ENCODE measurements at places on chromosomes 2 and 18.
A peak's percentile ranks its signal among the peaks of the same experiment; 100 is the strongest.

- peak; percentile 81 for DNase-seq
Measured at GRCh38 chr2:223976635-223977226, 19.5 kb downstream of the MRPL44 start.

- DNase-seq, result no peak
Measured at GRCh38 chr2:20955277-20956026, 88.4 kb downstream of the APOB start.

DNA sequence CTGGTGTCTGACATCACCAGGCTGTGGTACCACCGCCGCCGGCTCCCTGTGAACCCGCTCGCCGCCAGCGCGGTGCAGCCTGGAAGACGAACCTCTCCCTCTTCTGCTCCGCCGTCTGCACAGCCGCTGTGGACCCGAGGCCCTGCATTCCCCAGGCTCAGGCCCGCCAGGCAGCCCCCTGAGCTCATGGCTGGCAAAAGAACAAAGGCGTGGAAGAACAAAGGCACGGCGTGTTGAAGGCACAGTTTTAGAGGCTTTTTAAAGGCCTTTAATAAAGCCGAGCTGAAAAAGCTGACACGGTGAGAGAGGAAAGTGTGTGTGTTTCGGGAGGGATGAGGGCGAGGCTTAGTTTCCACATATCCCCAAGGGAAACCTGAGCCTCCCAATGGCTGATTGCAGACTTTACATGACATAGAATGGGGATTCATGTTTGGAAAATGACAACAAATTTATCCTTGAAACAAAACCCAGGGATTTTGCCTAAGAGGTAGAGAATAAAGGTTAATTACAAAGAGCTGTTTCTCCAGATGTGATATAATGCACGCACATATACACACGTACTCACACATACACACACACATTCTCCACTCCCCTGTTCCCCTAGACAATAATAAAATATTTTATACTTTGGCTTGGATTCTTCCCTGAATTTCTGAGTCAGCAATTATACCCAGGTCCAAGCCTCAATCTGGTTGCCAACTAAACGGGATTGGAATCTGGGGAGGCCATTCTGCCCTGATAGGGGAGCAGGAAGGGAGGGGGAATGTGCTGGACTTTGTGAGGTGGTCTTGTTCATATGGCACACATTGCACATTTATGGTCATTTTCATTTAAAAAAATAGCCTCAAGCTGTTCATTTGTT lies 39.7 kb downstream of the RFX8 start:
- DNase-seq, result peak; percentile 77

DNA sequence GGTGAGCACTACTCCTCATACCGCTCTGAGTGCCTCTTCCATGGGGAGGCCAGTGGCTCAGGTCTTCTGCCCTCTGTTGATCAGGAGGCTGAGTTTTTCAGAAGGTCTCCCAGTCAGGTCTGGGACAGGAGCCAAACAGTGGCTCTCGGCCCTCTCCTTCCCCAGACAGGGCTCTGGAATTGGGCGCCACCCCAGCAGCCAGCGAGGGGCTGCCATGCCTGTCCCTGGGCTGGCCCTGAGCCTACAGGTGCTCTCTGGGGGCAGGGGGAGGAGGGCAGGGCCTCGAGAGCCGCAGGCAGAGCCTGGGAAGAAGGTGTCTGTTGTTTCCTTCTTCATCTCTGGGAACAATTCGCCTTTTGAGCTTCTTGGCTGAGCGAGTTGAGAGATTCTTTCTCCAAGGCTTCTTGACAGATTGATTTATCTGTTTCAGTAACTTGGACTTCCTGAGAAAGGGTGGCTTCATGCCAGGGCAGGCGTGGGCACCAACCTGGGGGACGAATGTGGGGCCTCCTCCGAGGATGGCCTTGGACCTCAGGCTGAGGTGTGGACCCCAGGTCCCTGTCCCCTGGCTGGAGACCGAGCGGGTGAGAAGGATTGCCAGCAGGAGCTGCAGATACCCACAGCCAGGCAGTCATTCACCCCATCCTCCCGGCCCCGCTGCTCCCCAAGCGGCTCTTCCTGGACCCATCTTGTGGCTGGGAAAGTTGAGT lies 64.7 kb upstream of the GLI2 start:
- no peak for DNase-seq

GRCh38 chr2:30366199-30366691 lies 80.8 kb upstream of the LCLAT1 start:
- DNase-seq, result peak; percentile 35

DNA sequence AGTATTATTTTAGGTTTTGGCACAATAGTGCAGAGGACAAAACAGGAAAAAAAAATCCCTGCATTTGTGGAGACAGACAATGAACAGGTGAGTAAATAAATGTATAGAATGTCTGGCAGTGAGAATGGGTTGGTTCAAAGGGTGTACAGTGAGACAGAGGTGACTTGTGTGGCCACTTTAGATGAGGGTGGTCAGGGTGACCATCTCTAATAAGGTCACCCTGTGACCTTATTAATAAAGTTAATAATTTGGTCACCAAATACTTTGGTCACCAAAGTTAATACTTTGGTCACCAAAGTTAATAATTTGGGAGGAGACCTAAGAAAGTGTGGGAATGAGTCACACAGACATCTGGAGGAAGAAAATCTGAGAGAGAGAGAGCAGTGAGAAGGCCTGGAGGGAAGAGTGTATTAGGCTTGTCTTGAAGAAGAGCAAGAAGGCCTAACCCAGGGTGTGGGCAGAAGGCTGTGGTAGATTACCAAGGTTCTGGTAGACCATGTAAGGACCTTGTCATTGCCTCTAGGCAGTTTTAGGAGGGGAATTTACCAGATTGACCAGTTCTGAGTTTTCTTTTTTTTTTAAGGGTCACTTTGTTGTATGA lies 1368.4 kb upstream of the CELF4 start:
- no peak for DNase-seq

DNA sequence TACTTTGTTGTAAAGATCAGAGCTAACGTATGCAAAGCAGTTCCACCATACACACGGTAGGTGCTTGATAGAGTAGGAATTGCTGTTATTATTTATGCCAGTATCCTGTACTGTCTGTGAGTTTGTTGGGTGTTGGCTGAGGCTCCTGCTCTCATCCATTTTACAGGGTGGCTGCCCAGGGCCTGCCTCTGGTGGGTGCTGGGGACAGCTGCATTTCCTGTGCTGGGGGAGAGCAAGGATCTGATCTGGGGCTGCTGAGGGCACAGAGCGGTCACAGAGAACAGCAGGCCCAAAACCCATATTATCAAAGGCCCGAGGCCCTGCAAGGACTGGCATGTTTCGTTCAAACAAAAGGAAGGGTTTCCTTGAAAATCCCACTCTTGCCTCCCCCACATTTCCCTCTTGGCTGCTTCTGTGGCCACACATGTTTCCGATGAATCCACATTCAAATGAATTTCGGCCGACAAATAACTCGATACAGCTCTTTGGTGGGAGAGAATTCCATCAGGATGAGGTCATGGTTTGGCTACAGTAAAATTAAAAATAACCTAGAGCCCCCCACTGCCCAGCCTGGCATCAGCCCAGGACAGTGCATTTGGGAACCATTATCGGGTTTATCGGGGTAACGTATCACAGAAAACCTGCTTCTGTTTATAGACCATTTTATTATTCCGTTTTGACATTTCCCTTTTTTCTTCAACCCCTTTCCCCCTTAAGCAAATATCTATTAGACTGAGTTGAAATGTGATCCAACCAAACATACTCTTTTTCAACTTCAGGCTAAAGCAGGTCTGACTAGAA lies 143.4 kb downstream of the CYRIA start:
- no peak for DNase-seq

DNA sequence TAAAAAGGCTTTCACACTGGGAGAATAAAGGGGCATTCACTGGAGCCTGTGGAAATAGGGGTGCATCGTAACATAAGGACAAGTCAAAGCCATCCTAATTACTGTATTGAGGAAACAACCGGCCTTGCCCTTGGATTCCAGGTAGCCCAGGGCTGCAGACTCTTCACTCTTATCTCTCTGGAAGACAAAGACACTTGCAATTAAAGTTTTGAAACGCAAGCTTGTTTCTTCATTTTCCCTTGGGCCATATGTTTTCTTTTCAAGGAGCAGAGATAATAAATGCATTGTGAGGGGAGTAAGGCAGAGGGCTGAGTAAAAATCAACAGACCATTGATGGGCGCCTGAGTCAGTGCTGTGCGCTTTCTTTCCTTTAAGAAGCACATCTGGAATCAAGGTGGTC lies 11.5 kb downstream of the TNFRSF11A start:
- DNase-seq, result no peak

DNA sequence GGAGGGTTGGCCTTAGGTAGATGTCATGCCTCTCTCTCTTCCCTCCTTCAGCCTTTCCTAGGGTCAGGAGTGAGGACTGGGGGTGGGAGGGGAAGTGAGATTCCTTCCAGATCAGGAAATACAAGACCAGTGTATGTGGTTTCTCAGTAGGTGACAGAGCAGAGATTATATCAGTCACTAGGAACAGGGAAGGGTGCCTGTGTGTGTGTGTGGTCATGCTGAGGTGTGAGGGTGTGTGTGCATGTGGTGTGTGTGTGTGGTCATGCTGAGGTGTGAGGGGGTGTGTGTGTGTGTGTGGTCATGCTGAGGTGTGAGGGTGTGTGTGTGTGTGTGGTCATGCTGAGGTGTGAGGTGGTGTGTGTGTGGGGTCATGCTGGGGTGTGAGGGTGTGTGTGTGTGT lies 259.8 kb downstream of the LOXHD1 start:
- no peak for DNase-seq

- DNase-seq, result no peak
Measured at GRCh38 chr2:102558463-102558862, 60.9 kb upstream of the SLC9A2 start.

GRCh38 chr2:140714586-140714985 lies 1416.2 kb downstream of the LRP1B start:
- no peak for DNase-seq

GRCh38 chr2:120703330-120703994 lies 32.2 kb upstream of the GLI2 start:
- DNase-seq, result peak; percentile 94

DNA sequence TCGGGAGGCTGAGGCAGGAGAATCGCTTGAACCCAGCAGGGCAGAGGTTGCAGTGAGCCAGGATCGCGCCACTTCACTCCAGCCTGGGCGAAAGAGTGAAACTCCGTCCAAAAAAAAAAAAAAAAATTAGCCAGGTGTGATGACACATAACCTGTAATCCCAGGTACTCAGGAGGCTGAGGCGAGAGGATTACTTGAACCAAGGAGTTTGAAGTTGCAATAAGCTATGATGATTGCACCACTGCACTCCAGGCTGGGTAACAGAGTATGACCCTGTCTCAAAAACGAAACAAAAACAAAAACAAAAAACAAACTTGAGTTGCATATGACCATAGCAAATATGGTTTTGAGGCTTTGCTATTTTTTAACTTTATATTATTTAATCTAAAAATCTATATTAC lies 25.8 kb downstream of the SANBR start:
- no peak for DNase-seq

DNA sequence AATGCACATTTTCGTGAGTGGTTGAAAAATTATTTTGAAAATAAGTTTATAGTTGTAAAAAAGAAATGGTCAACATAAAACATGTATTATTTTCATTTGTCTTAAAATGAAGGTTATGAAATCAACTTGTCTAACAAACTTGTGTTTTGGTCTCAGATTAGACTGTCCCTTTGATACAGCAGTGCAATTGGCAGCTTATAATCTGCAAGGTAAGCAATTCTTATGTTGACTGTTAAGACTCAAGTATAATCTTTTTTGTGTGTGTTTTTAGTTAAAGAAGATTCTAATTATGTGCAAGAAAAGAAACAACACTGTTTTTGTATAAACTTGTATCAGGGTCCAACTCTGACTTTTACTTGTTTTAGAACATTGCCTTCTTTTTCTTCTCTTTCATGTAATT lies 62.7 kb downstream of the EPB41L5 start:
- no peak for DNase-seq

- DNase-seq, result peak; percentile 59
Measured at GRCh38 chr2:190804182-190804795, 76.3 kb upstream of the GLS start.

DNA sequence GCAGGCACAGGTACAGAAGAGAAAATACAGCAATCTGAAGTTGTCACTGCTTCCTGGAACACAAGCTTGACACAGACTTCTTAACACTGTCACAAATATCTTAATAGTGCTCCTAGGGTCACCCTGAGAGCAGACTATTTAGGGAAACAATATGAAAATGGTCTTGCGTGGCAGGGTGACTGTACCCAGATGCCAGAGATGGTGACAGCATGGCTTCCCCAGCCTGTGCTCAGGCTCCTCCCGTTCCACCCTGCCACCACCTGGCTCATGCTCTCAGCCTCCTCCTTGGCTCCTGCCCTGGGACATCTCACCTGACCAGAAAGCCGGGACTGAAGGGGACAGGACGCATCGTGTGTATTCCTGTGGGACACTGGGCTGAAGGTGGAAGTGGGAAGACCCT lies 111.5 kb downstream of the RAPGEF4 start:
- no peak for DNase-seq

DNA sequence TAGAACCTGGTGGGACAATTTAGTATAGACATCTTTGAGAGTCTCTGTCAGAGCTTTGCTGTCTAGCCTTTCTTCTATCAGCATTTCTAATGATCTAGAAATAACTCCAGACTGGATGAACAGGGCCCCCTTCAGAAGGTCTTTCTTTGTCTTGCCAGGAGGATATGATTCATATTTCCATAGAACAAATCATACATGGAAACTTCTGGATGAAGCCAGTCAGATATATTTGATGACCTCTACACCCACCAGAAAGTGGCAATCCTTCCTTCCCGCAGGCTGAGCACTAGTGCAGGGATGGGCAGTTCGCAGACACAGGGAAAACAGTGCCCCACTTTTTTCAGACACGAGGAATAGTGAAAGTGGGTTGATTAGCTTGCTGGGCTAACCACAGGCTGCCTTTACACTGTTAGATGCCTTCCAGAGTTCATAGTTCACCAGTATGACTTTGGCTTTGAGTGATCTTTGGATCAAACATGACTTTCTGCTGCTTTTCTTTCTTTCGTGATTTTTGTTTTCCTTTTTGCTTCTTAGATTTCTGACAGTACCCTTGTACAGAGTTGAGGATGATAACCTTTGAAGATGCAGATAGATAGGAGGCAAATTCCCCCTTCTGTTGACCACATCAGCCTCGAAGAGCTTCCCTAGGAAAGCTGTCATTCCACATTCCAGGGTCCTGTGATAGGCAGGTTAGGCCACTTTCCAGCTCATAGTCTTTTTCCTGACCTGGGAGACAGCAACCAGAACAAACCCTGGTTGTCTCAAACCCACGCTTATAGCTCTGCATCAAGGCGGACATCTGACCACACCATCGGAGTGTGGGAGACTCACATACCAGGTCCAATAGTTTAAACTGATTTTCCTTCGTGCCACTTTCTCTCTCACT lies 237.0 kb downstream of the ZNF407 start:
- DNase-seq, result no peak

GRCh38 chr2:64325477-64325851 lies 128.5 kb upstream of the LGALSL start:
- no peak for DNase-seq

DNA sequence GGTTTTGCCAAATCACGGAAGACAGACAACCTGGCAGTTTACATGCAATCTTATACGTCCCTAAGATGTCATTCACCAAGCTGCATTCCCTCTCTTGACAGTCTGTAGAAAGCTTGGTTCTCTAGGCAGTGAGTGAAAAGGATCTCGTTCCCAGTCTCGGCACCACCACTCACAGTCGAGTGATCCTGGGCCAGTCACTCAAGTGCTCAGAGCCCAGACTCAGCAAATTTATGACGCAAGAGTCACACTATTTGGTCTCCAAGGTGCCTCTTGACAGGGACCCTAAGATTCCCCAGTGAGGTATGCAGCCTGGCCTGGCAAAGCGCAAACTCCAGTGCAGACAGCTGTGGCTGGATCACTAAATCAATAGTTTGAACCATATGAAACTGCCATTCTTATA lies 77.9 kb downstream of the EIPR1 start:
- DNase-seq, result no peak

- no peak for DNase-seq
Measured at GRCh38 chr2:151533127-151533526, 123.4 kb downstream of the RIF1 start.

GRCh38 chr18:62091487-62092120 lies 95.3 kb downstream of the PIGN start:
- peak; percentile 6 for DNase-seq
